ENCODE measurements at places on chromosomes 3 and 15. TPM values are rescaled to one million over a fixed set of nuclear protein-coding genes. Genes with fewer than 3 reads are reported as not detected.

GRCh38 chr3:153958635-153959595, 162.3 kb upstream of the ARHGEF26 start:
- no peak for DNase-seq

The TMCO5A gene
- total RNA-seq: not detected

The NRG4 gene
- not detected for total RNA-seq

GRCh38 chr3:98786364-98787006, 23.3 kb downstream of the ST3GAL6 start:
- no peak for DNase-seq

The C2CD4A gene
- total RNA-seq: 1.1 TPM

Measured in endothelial cell of umbilical vein (primary cell).